ENCODE measurements at places on chromosomes 4 and X.

GRCh38 chr4:77217526-77217925 is 60.5 kb downstream of the CCNG2 start:
- DNase-seq, result no peak

GRCh38 chrX:70176938-70177533 is at the start of gene DGAT2L6:
Gene DGAT2L6 (plus strand): TSS chrX:70177483. CDS start chrX:70177583, 100 bp downstream.
- DNase-seq, result no peak

DNA sequence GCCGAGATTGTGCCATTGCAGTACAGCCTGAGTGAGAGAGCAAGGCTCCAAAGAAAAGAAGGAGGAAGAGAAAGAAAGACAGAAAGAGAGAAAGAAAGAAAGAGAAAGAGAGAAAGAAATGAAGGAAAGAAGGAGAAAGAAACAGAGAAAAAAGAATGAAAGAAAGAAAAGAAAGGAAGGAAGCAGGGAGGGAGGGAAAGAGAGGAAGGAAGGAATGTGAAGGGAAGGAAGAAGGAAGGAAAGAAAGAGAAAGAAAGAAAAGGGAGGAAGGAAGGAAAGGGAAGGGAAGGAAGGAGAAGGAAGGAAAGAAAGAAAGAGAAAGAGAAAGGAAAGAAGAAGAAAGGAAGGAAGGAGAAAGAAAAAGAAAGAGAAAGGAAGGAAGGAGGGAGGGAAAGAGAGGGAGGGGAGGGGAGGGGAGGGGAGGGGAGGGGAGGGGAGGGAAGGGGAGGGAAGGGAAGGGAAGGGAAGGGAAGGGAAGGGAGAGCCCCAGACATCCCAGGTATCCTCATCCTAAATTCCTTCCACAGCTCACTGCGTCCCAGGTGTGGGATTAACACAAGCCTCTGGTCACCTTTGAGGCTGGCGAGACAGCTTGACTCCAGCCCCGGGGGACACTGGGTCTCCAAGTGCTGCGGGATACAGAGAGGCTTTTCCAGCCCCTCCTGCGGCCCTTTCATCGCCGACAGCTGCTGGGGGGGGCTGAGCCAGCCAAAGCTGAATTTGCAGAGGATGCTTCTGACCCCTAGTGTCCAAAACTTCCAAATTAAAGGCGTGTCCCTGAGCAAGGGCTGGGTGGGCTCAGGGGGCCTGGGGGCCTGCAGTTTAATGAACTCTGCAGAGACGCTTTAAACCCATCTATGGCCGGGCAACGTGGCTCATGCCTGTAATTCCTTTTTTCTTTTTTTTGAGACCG is 24.2 kb upstream of the CSF2RA start:
- DNase-seq, result no peak

DNA sequence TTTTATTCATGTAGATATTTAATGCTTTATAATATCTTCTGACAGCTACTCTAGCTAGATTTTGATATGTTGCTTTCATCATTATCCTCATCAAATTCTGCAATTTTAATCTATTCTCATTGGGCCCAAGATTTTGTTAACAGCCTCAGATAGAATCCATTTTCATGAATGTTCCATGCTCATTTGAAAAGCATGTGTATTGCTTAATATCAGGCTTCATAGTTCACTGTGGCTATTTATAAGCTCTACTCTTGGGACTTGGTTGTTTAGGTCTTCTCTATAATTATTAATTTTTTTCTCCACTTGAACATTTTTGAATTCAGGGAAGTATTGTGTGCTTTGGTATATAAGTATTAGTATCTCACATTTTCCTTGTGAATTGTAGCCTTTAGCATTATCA is 41.8 kb downstream of the RAB40A start:
- no peak for DNase-seq

GRCh38 chrX:87710580-87710979 is 193.0 kb downstream of the KLHL4 start:
- no peak for DNase-seq
